ENCODE measurements at places on chromosomes 7 and 10. TPM values are rescaled to one million over a fixed set of nuclear protein-coding genes. Genes with fewer than 3 reads are reported as not detected.

DNA sequence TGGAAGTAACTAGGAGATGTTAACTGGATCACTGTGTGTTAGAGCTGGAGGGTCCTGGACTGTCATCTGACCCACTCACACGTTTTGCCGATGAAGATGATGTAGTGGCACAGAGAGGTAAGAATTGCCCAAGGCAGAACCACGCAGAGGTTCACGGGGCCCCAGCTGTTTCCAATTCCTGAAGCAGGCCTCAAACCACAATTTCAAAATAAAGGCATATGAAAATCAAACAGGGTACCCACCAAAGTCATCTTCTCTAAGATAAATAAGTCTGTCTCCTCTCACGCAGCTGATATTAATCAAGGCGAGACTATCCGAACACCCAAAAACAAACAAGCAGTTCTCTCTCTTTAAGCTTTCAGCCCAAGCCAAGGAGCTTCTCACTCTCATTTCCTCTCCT is 113.3 kb upstream of the JCAD start:
- no peak for DNase-seq

DNA sequence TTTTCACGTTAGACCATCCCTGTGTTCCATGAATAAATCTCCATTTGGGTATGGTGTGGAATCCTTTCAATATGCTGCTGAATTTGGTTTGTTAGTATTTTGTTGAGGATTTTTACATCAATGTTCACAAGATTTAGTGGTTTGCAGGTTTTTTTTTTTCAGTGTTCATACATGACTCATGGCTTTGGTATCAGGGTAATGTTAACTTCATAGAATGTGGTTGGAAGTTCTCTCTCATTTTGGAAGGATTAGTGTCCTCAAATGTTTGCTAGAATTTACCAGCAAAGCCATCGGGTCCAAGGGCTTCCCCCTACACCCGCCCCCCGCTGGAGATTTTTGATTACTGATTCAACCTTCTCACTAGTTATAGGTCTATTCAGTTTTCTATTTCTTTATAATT is 398.0 kb downstream of the NXPH1 start:
- DNase-seq: no peak

Gene GDF10
- total RNA-seq: not detected

DNA sequence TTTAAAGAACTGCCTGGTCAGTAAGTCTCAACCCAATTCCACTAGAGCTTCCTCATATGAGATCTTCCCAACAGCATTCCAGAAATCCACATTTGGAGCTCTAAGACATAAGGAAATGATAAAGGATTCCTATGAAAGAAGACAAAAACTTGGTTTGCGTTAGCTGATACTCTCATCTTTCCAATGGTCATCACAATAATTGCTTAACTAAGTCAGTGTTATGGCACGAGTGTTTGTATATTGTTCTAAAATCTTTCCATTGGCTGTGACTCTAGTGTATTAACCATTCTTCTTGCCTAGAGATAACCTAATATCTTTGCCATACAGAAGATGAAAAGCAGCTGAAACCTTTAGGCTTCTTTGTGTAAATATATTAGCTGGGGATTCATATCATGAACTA is 289.0 kb downstream of the SNX13 start:
- DNase-seq: no peak

GRCh38 chr10:123044391-123044790 is 35.6 kb downstream of the ACADSB start:
- no peak for DNase-seq

Gene OR2A12
- not detected for total RNA-seq

Gene CNTNAP2
- total RNA-seq: 171 TPM

DNA sequence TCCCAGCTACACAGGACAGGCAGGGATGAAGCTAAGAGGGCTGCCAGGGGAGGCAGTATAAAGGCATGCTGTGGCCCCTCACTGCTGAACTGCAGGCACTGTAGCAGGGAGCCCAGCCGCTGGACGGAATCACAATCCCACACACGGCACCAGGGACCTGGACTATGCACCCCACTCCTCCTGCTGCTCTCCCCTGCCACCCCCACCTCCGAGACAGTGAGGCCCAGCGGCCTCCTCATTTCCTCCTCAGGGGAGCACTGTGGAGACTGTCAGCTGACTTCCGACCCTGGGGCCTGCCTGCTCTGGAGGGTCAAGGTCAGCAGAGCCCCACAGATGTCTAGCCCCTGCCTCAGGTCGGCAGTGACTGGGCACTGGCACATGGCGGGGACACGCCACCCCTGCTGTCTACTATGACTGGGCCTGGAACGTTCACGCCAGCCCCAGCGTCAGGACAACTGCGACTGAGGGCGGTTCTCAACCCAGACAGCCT is 92.7 kb downstream of the FAM53B start:
- no peak for DNase-seq

GRCh38 chr10:95389176-95389575 is 98.4 kb upstream of the PDLIM1 start:
- DNase-seq: no peak

DNA sequence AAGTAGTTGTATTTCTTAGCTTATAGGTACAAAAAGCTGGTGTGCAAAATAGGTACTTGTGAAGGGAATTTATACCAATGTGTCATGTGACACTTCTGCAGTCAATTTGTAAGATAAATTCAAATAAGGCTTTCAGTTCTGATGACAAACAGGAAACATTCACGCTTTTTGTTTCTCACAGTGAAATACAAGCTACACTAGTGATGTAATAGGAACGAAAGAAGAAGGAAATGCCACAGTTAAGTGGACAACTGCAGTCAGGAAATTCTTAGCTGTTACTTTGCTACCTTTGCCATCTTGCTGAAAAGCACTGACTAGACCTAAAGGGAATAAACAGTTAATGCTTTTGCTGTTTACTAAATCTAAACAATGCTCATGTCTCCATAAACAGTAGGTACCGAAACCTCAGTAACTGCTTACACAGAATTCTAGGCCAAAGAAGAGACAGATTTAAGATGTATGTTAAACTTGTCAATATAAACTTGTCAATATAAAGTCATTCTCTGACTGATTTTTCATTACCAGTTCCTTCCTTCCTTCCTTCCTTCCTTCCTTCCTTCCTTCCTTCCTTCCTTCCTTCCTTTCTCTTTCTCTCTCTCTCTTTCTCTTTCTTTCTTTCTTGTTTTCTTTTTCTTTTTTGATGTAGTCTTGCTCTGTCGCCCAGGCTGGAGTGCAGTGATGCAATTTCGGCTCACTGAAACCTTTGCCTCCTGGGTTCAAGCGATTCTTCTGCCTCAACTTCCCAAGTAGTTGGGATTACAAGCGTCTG is 10.1 kb downstream of the OTUD1 start:
- DNase-seq: no peak

DNA sequence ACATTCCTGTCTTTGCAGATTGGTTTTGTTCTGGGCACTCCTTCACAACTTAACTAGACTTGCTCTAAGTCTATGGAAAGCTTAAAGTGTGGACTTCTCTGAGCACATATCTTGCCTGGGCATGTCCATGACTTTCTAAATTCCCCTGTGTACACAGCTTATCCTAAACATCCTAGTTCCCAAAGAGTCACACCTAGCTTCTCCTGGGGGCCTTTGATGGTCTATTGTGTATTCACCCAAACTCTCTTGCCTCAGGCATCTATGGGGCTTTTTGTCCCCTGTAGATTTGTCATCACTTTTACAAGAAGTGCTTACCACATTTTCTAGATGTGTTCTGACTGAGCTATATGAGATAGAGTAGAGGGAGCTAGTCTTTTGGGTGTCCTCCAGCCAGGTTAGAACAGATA is 12.2 kb upstream of the ZNF488 start:
- no peak for DNase-seq

- DNase-seq: no peak
These were observed 223.4 kb downstream of the DOCK4 start for GRCh38 chr7:111982804-111983203.

DNA sequence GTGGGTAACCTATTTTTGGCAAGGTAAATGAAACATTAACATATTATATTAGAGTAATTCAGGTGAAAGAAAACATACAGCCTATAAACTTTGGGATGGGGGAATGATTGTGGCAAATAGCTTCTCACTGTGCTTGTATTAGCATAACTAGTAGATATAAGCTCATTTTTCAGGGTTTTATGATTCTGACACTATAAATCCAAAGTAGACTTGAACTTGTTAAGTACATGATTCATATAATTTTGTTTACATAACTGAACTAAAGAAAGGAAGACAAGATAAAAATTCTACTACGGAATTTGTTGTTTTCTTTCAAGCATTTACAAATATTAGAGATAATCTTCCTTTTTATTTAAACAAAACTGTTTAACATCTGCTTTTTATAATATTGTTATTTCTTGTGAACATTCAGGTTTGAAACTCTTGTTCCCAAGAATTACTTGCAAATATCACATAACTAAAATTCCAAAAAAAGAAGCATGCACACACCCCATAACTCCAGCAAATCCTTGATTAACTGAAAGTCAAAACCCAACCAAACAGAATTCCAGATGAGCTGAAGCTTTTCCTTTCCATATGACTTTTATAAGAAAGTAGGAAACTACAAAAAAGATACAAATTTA is 142.3 kb downstream of the JAZF1 start:
- no peak for DNase-seq
